Suppressor macrophage treated with lipopolysaccharide for 1 hour (primary cell): ENCODE measurements at places on chromosomes 4 and X.
A peak's percentile ranks its signal among the peaks of the same experiment; 100 is the strongest.

DNA sequence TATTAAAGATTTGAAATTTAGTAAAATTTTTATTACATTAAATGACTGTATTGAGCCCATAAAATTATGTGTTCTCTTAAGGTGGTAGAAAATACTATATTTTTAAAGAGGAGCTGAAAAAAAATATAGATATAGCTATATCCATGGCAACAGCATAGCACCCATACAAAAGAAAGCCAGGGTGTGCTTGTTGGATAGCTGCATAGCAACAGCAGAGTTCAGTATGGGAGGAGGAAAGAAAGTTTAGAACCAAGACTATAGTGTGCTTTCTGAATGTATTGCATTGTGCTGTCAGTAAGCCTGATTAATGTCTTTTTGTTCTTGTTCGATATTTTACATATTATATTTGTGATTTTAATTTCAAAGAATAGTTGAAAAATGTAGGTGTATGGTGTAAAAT is 78.4 kb downstream of the GRID2 start:
- DNase-seq = no peak

GRCh38 chrX:11628399-11628798 is 37.3 kb downstream of the ARHGAP6 start:
- DNase-seq = no peak

GRCh38 chrX:102155806-102156179 is at the start of gene BEX5:
Gene BEX5 (minus strand): TSS chrX:102155977. CDS start chrX:102154265, 1,712 bp downstream.
- peak; percentile 36 for DNase-seq

DNA sequence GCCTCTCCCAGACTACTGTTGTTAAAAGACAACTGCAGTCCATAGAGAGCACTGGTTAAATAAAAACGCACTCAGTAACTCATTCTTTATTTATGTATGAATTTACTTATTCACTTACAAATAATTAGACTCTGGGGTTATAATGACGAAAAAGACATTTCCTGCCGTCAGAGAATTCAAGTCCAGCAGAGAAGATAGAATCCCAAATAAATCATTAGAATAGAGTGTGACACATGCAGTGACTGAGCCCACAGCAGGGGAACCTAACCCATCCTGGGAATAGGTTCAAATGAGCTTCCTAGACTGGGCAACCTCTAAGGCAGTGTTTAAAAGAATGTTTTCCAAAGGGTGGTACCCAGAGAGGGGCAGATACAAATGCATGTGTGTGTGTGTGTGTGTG is 53.9 kb downstream of the FGFBP1 start:
- DNase-seq = no peak

DNA sequence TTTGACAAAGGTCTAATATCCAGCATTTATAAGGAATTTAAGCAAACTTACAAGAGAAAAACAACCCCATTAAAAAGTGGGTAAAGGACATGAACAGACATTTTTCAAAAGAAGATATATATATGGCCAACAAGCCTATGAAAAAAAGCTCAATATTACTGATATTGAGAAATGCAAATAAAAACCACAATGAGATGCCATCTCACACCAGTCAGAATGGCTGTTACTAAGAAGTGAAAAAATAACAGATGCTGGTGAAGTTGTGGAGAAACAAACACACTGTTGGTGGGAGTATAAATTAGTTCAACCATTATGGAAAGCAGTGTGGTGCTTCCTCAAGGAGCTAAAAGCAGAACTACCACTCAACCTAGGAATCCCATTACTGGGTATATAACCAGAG is 91.6 kb upstream of the EFHC2 start:
- DNase-seq = no peak
